ENCODE measurements at places on chromosomes 11 and 22. TPM values are rescaled to one million over a fixed set of nuclear protein-coding genes. Genes with fewer than 3 reads are reported as not detected.

Gene ACCSL
- not detected for total RNA-seq

Gene SLC25A1
- 68.5 TPM for total RNA-seq

Gene TRIM29
- 7.8 TPM for total RNA-seq

Gene NLRX1
- total RNA-seq: 17.0 TPM

- H3K36me3 ChIP-seq: no peaks in the 10 kb centered on the region
- no peaks in the 10 kb centered on the region for H3K27me3 ChIP-seq
These were observed 670.2 kb downstream of the TBC1D22A start for GRCh38 chr22:47432683-47433082.

GRCh38 chr11:122696662-122697061 lies 41.1 kb downstream of the UBASH3B start:
- DNase-seq: no peak
- peak overlapping the region; percentile 29 for H3K27ac ChIP-seq
- H3K27me3 ChIP-seq: no peaks in the 10 kb centered on the region
- no peaks in the 10 kb centered on the region for H3K36me3 ChIP-seq

Measured in Peyer's patch (tissue), 4 donors.